NCI-H1048 (cell line): ENCODE measurements at places on chromosomes 12 and 14.

DNA sequence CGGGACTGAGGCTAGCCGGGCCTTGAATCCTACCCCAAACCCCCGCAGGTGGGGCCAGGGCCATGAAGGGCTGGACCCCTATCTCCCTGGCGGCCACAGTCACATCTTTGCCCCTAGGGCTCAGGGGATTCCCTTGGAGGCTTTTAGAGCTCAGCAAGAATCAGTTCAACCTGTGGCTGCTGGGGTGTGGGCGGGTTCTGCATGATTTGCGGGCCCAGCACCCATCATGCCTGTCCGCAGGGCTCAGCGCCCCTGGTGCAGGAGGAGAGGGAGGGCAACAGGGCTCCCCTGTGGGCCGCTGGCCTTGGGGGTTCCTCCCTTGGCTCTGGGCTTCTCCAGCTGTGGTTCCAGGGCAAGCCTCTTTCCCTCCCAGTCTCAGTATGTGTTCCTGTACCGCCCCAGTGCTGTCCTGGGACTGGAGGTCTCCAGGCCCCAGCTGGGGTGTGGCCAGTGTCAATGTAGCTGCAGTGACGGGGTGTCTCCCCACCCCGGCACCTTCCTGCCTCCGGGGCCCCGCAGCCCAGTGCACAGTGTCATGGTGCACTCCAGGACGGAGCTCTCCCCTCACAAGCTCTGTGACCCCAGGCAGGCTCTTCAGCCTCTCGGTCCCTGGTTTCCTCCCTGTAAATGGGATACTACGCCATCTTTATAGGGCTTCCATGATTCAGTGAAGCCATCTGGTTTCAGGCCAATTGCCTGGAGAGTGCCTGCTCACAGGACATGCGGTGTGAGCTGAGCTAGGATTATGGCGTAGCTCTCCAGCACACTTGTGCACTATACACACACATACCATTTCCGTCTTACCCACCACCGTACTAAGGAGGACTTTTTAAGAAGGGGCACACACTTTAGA is 9.9 kb upstream of the LBHD2 start:
- DNase-seq: no peak

DNA sequence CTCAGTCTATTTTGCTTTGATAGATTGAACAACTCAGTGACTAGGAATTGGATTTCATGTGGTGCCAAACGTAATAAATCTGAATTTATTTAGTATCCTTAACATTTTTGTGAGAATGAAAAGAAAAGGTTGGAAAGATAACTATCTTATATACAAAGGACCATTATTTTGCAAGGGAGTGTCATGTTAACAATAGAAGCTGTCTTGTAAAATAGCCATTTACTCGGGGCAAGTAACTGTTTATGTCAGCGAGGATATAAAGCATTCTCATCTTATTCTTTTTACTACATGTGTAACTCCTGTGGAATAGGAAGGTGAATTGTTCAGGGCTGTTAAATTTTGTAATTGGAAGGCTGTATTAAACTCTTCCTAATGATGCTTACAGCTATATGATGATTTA is 5.9 kb downstream of the RERGL start:
- DNase-seq: no peak

- DNase-seq: no peak
These were observed 6.0 kb downstream of the CCDC85C start for GRCh38 chr14:99597911-99598600.

GRCh38 chr14:52944254-52944653 is 6.6 kb downstream of the FERMT2 start:
- no peak for DNase-seq

- no peak for DNase-seq
These were observed 11.0 kb downstream of the PCBP2 start for GRCh38 chr12:53462935-53463334.

GRCh38 chr12:132118876-132119275 is 25.2 kb downstream of the DDX51 start:
- DNase-seq: no peak
